Iris pigment epithelial cell (primary cell): ENCODE measurements at places on chromosomes 5 and 9.

GRCh38 chr9:124680714-124681390 lies 90.3 kb downstream of the NR6A1 start:
- DNase-seq = no peak

- no peak for DNase-seq
Observed at GRCh38 chr5:102211165-102211564, 84.9 kb downstream of the SLCO4C1 start.

GRCh38 chr5:170805666-170806065 lies 22.1 kb downstream of the GABRP start:
- no peak for DNase-seq

- no peak for DNase-seq
Observed at GRCh38 chr9:97324954-97325353, 17.5 kb downstream of the CCDC180 start.

GRCh38 chr5:102799017-102799416 lies 43.9 kb downstream of the PAM start:
- DNase-seq = peak; percentile 65

DNA sequence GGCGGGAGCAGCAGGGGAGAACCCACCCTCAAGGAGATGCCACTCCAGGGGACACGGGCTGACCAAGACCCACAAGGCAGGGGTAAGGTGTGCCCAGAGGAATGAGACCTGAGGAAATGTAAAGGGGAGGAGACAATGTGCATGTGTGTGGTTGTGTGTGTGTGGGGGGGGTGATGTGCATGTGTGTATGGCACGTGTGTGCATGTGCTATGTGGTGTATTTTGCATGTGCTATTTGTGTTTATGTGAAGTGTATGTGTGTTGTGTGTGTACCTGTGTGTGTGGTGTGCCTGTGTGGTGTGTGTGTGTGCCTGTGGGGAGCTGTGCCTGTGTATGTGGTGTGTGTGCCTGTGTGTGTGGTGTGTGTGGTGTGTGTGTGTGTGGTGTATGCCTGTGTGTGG lies 33.5 kb upstream of the FCN2 start:
- DNase-seq = no peak

GRCh38 chr5:83283761-83284160 lies 187.8 kb upstream of the VCAN start:
- DNase-seq = no peak

DNA sequence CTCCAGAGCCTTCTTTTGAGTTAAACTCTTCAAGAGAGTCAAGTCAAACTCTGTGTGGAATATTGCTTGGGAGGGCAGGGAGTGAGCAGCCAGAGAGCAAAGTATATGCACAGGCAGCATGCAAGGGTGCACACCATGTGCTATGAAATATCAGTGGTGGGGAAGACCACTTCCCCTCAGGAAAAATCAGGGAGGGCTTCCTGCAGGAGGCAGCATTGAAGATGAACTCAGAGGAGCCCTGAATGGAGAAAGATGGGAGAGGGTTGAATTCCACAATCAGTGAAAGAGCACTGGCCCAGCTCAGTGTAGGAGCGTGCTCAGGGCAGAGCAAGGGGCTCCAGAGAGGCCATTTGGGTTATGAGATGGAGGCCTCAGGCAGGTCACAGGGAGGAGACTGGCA lies 41.9 kb downstream of the CCDC180 start:
- DNase-seq = no peak

DNA sequence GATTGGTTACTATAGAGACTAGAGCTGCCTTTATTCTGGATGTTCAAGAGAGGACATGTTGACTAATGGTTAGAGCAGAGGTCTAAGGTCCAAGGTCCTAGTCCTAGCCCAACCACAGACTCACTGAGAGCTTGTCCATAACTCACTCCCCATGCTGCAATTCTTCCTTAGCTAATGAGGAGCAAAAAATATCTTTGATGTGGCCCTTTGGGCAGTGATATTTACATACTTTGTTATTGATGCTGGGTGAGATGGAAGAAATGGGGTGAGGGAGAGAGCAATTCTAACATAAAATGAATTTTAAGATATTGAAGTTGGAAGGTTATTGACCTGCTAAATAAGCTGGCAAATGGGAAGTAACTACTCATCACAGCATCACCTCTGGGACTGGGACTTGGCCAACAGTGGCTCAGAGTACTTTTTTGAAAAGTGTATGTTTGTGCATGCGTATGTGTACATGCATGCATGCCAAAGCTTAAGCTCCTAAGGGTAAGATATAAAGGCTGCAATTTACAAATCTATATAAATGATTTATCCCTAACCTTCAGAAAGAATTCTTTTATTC lies 58.0 kb upstream of the ANKRD55 start:
- DNase-seq = no peak

DNA sequence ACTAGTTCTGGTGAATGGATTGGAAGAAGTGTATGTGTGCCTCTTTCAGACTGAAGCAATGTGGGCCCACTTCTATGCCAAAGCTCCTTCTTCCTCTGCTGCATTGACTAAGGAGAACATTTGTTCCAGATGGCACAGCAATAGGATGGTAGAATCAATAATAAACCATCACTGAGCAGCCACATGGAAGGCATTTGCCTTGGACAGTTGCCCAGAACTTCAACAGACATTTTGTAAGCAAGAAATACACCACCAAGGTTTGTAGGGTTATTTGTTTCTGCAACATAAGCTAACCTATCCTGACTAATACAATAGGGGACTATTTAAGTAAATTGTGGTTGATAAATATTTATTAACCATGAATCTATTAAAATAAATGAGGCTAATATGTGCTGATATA lies 37.7 kb upstream of the CSNK1G3 start:
- no peak for DNase-seq

DNA sequence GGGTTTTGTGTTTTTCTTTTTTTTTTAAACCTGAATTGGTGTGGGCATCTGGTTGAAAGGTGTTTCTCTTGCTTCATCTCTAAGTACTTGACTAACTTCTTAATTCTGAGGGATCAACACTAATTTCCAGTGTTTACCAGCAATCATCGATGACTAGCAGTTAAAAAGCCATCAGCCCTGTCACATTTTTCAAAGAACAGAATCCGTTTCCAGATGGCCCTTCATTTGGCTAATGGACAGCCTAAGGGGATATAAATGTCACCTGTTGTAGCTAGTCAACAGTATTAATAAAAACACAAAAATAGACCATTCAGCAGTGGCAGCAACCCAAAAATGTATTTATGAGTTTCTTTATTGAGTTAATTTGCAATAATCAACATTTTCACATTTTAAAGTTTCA lies 1076.5 kb downstream of the MAT2B start:
- DNase-seq = no peak

DNA sequence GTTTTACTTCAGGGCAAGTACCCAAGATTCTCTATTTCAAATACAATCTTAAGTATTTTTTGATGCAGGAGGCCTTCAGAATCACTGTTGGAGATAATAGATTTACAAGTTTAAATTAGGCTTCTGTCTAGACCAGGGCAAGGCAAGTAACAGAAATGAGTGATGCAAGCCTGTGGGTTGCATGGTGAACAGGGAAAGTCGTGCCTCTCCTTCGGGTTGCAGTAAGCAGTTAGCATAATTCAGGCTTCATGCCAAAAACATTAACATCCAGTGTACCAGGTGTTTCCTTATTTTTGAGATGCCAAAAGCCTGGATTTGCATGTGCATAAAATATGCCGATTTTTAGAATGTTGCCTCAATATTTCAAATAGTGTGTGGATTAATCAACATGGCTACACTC lies 369.0 kb downstream of the CAAP1 start:
- DNase-seq = no peak

- DNase-seq = peak; percentile 11
Observed at GRCh38 chr5:76326577-76327302, 76.3 kb upstream of the IQGAP2 start.

GRCh38 chr9:86454701-86455615 lies 100.7 kb upstream of the TUT7 start:
- peak; percentile 14 for DNase-seq

- no peak for DNase-seq
Observed at GRCh38 chr9:95750725-95751519, 124.6 kb upstream of the ERCC6L2 start.

- peak; percentile 89 for DNase-seq
Observed at GRCh38 chr5:41835645-41836044, 34.6 kb downstream of the OXCT1 start.

DNA sequence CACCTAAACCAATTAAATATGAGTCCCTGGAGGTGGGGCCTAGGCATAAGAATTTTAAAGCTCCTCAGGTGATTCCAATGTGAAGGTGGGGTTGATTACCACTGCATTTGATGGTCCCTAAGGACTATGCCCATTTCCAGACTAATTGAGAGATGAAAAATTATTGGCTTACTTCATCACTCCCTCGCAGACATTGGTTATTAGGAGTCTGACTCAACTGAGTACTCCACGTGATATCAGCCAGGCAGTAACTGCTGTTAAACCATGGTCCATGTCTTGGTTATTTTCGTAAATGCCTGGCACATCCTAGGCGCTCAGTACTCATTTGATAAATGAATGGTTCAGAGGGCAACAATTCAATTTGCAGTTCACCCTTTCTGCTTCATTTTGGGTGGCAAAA lies 54.5 kb downstream of the PUM3 start:
- no peak for DNase-seq

- no peak for DNase-seq
Observed at GRCh38 chr5:169943026-169943425, 37.3 kb downstream of the INSYN2B start.

DNA sequence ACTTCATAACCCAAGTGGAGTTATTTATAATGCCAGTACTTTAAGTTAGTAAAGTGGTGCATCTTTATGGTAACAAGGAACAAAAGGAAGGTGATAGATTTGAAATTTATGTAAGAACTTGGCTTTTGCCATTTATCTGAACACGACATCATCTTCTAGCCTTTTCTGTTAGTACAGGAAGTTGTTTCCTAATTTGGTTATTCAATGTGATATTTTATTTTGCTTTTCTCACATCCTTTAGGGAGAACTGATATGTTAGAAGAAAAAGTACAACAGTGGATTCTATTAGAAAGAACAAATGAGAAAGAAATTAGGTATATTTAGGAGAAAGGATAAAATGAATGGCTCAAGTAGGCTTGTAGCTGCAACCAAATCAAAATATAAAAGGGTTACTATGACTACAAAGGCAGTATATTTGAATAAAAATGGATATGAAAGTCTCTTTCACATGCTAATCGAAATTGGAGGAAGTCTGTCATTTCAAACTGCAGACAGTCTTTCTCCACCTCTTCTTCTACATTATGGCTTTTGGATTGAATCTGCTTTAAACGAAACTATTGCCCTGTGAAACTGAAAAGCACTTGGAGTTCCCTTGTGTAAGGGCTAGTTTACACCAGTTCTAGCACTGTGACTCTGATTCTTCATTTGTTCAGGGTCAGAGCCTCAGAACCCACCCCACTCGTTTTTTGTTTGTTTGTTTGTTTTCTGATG lies 18.5 kb upstream of the SLC24A2 start:
- DNase-seq = no peak

DNA sequence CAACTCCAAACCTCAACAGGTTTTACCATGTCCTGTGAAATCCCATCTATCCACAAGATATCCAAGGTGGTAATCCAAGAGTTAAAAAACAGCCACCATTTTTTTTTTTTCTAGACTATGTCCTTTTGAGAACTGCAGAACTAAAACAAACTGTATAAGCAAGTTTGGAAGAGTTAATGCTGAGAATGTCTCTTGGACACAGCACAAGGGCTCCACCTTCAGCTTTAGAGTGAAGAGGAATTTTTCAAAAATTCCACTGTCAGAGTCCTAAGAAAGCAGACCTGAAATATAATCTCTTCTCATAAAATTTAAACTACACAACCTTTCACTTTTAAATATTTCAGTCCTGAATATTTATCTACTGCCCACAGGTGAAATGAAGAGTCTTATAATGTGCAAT lies 167.8 kb upstream of the CCNG1 start:
- DNase-seq = no peak

GRCh38 chr5:36177715-36178523 lies 26.0 kb downstream of the SKP2 start:
- DNase-seq = peak; percentile 55

DNA sequence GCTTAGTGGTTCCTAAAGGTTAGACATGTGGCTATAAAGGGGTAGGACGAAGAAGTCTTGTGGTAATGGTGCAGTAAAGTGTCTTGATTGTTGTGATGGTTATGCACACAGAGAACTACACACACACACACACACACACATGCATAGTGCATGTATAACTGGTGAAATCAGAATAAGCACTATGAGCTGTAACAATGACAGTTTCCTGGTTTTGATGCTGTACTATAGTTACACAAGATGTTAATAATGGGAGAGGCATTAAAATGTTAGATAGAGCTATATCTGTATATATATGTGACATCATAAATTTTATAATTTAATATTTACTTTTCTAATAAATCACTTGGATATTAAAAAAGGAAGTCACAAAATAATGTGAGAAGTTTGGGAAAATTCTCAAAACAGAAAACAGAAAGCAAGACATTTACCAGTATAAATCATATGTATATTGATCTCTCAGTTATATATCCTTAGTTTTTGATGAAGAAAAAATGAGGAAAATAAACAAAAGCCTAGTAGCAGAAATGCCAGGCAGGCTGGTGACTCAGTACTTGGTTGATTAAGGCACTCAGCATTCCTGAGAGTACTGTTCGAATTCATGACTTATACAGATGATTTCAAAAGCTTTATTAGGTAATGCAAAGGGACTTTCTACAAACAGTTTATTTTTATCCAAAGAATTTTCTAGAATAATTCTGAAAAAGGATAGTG lies 350.5 kb upstream of the DAB2 start:
- peak; percentile 94 for DNase-seq

- no peak for DNase-seq
Observed at GRCh38 chr5:105581988-105582690, 2019.5 kb upstream of the NUDT12 start.

DNA sequence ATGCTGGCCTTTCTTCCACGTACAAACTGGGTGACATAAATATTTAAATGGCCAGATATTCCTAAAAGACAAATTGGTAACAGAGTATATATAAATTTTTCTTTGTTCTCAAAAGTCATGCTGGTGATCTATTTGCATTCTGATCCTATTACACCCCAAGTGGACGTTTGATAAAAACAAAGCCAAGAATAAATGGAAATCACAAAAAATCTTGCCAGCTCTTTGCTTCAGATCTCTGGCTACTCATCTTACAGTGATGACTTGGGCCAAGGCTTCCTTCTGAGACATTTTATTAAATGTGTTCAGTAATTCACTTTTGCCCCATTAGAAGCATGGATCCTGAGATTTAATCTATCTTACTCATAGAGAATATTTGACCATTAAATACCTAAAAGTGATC lies 444.3 kb upstream of the PIK3R1 start:
- no peak for DNase-seq
